Kidney (tissue), 22 donors: ENCODE measurements at places on chromosomes 4 and X.

- no peak for DNase-seq
Observed at GRCh38 chr4:99585516-99585915, 10.9 kb downstream of the MTTP start.

GRCh38 chr4:74218201-74218600 is 60.3 kb downstream of the MTHFD2L start:
- DNase-seq, result no peak

GRCh38 chr4:176413171-176413570 is 93.4 kb downstream of the SPCS3 start:
- no peak for DNase-seq

DNA sequence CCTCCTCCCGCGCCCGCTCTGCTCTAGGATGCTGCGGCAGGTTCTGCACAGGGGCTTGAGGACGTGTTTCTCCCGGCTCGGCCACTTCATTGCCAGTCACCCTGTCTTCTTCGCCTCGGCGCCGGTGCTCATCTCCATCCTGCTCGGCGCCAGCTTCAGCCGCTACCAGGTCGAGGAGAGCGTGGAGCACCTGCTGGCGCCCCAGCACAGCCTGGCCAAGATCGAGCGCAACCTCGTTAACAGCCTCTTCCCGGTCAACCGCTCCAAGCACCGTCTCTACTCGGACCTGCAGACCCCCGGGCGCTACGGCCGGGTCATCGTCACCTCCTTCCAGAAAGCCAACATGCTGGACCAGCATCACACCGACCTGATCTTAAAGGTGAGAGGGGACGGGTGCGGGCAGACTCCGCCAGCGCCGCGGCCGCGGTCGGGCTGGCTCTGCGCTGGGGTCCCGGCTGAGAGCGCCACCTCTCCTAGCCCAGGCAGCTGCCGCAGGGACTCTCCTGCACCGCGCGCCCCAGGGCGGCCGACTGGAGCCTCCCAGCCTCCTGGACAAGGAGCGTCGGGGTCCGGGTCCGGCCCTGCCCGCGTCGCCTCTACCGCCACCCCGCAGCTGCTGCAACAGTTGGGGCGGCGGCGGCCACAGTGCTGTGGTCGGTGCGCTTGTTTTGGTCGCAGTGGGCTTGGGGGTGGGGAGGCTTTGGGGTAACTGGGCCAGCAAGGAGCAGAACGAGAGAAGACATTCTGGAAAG is at the start of gene PTCHD1:
PTCHD1 (plus strand) TSS at position 2 of the 752 bp plus-strand sequence; CDS start at position 29, 27 bp downstream.
- DNase-seq, result peak; percentile 18

- DNase-seq, result peak; percentile 46
Observed at GRCh38 chrX:44244008-44244407, 99.5 kb downstream of the EFHC2 start.

GRCh38 chr4:119135721-119136121 is at the start of gene MYOZ2:
MYOZ2 (plus strand) TSS chr4:119135832; CDS start chr4:119136526, 694 bp downstream.
- no peak for DNase-seq

- no peak for DNase-seq
Observed at GRCh38 chr4:41852229-41852628, 83.0 kb upstream of the TMEM33 start.

DNA sequence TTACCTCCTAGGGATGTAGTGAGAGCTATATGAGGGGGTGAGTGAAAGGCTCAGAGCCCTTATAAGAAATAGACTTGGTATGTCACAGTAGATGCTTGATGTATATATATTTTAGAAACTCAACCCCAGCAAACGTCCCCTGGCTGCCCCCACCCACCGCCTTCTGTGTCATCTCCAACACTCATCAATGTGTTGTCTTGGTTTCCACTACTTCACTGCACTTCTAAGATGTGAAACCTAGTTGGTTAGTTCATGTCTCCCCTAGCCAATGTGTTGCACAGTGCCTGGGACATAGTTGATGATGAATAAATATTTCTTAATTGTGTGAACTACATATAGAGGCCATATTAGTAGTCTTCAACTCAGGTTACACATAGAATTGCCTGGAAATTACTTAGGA is 4.4 kb downstream of the FGFBP2 start:
- DNase-seq, result no peak

GRCh38 chrX:153871451-153871850 is 14.5 kb downstream of the L1CAM start:
- no peak for DNase-seq

DNA sequence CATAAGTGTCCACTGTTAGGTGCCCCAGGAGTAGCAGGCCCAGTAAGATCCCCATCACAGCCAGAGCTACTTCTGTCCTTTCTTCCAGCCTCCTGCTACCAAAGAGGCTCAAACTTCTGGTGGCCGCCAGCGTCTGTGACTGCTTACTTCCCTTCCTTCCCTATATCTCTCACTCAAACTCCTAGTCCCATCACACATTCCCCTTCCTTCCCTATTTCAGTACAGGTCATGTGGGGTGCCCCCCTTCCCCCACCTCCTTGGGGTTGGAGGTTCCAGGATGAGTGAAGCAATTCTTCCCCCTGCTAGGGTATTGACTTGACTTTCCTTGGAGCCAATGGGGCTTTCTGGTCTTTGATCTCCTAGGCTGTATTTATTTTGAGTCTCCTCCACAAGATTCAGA is at the start of gene VSIG4:
VSIG4 (minus strand) TSS at position 137 of the 400 bp plus-strand sequence; CDS start at position 55, 82 bp downstream.
- DNase-seq, result no peak

- DNase-seq, result no peak
Observed at GRCh38 chr4:65416891-65417290, 253.4 kb downstream of the EPHA5 start.

DNA sequence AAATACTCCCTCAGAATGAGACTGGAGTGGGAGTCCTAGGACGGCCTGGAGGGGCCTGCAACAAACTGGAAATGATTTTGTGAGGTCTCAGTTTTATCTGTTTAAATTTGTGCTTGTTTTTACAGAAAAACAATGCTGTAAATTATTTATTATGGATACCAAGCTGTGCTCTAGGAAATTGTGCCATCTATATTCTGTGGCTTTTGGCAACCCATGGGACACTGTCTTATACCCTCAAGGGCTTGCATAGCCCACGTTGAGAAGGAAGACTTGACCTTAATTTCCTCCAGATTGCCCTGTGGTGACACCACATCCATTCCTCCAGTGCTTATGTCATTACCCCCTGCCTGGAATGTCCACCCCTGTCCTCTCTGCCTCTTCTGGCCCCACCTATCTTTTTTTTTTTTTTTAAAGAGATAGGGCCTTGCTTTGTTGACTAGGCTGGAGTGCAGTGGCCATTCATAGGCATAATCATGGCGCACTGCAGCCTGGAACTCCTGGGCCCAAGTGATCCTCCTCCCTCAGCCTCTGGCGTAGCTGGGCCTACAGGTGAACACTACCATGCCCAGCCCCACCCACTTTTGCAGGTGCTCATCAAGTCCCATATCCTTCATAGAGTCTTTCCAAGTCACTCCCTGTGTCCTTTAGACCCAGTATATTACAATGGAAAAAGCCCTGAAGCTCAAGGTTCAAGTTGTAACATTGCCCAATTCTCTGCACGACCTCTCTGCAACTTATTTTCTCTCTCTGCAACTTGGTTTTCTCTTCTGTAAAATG is 77.4 kb downstream of the HPRT1 start:
- no peak for DNase-seq

GRCh38 chrX:38861489-38861888 is 60.2 kb downstream of the MID1IP1 start:
- DNase-seq, result no peak

DNA sequence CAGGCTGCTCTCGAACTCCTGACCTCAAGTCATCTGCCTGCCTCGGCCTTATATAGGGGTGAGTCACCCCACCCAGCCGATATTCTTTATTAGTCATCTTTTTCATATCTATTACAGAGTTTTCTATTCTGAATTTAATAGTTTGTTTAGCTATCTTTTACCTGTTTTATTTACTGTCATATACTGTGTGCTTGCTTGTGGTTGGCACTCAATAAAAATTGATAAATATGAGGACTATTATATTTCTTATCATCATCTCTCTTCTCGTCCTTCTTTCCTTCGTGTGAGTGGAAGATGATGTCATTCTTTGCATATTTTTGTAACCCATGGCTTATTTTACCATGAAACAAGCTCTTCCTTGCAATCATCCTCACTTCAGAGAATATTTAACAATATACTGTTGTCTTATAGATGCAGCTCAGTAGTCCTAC is 265.5 kb downstream of the ARHGAP24 start:
- no peak for DNase-seq

DNA sequence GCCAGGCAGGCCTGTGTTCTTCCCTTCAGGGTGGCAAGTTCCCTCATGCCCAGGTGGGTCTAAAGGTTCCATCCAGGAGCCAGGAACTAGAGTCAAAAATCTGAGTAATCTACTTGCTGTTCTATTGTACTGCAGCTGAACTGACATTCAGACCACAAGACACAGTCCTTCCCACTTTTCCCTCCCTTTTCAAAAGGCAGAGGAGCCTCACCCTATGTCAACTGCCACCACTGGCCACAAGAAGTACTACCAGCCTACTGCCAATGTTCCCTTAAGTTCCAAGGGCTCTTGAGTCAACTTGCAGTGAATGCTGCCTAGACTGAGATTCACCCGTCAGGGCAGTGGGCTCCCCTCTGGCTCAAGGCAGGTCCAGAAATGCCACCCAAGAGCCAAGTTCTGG is 133.5 kb downstream of the FAM47B start:
- DNase-seq, result no peak

DNA sequence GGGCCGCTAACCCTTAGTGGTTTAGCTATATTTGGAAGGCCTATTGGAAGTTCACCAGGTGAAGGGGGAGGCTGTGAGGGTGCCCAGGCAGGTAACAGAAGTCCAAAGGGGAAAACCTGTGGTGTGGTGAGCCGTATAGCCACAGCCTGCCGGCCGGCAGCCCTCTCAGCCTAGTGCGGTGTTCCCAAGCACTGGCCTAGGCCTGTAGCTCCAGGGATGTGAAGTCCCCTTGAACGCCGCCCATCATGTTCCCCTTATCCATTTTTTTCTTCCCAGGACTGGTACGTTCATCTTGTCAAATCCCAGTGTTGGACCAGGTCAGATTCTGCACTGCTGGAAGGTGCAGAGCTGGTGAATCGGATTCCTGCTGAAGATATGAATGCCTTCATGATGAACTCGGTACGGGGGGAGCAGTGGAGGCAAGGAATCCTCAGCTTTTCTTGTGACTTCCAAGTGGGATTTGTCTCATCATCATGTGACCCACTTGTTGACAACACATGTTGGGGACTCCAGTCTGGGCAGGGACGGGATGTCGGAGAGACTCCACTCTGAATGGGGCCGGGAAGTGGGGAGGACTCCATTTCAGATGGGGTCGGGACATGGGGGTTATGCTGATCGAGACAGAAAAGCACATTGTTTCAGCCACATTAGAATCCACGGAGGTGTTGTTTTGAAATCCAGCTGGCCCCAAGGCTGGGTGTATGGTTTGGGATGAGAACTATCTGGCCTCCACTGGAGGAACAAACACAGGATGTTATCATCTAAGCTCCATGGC is 39.2 kb upstream of the MSANTD1 start:
- DNase-seq, result no peak

DNA sequence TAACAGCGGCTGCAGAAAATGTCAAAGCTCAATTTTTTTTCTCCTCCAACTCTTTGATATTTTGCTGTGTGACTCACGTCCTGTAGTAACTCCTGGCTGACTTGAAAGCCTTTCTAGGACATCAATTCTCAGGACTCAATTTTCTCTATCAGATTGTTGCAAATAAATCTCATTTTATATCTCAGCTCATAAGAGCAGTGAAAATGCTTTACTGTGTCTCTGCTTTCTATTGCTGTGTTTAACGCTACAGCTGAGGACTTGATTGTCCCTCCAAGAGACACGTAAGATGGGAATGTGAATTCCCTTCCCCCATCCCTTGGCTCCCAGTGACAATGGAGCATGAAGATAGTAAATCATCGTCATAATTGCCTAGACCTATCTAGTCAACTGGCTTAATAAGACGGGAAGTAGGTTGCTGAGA is 20.5 kb upstream of the CBR4 start:
- DNase-seq, result no peak

DNA sequence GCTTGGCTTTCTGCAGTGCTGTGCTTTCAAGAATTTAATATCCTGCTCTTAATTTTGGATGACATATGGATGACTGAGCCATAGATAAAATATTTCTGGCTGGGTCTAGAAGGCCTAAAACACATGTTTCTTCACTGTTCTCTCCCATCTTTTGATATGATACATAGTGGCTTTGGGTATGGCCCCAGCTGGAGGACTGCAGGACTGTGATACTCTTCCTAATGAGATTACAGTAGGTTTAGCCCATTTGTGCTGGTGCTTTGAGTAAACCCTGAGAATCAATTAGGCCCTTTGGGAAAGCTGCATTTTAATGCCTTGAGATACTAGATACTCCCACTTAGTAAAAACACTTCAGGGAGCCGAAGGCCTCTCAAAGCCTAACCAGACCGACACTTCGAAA is 38.0 kb downstream of the KIT start:
- DNase-seq, result no peak

- DNase-seq, result no peak
Observed at GRCh38 chrX:40663078-40663740, 15.8 kb upstream of the CXorf38 start.

DNA sequence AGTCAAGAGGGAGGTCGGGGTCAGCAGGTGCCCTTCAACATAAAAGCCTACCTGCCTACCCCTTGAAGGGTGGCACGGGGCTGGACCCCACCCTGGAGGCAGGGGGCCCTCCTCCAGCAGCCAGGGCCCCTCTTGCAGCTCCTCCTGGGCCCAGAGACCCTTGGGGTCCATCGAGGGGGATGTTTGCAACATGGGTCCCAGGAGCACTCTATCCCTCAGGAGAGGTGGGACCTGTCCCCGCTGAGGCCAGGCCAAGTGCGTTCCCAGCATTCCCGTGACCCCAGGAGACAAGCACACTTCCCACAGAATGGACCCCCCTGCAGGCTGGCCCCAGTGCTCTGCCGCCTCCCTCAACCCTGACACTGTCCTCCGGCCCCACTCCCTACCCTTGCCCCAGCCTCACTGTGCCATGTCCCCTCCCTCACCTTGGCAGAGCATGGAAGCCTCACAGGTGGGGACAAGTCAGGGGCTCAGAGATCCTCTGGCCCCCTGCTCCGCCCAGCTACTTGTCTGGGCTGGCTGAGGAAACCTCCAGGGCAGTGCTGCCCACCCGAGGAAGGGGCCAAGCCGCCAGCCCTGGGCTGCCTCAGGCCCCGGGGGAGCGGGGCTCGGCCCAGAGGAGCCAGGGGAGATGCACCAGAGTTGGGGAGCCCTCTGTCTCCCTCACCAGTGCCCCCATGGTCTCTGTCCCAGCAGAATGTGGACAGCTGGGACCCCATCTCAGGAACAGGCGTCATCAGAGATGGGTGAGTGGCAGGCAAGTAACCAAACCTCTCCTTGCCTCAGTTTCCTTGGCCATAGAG is 2.2 kb downstream of the MXD4 start:
- no peak for DNase-seq
